ENCODE measurements at places on chromosomes 3 and 15.

GRCh38 chr15:64864068-64864467, 22.4 kb downstream of the PLEKHO2 start:
- H3K4me1 ChIP-seq = peaks cover 33% of the 10 kb centered on the region
- H3K27ac ChIP-seq = peak overlapping the region; percentile 71
- no peaks in the 10 kb centered on the region for H3K27me3 ChIP-seq
- peaks cover 73% of the 10 kb centered on the region for H3K36me3 ChIP-seq
- H3K4me3 ChIP-seq = no peak overlapping the region
- no peak for DNase-seq

DNA sequence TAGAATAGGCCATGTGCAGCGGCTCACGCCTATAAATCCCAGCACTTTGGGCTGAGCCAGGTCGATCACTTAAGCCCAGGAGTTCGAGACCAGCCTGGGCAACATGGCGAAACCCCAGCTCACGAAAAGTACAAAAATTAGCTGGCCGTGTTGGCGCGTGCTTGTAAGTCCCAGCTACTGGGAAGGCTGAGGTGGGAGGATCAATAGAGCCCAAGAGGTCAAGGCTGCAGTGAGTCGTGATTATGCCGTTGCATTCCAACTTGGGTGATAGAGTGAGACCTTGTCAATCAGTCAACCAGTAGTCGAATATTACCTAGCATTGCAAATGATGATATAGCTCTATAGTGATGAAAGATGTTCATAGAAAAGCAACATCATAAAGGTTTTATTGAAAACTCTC, 51.9 kb downstream of the USP8 start:
- H3K36me3 ChIP-seq = peaks cover 72% of the 10 kb centered on the region
- no peak overlapping the region for H3K27ac ChIP-seq
- DNase-seq = no peak

DNA sequence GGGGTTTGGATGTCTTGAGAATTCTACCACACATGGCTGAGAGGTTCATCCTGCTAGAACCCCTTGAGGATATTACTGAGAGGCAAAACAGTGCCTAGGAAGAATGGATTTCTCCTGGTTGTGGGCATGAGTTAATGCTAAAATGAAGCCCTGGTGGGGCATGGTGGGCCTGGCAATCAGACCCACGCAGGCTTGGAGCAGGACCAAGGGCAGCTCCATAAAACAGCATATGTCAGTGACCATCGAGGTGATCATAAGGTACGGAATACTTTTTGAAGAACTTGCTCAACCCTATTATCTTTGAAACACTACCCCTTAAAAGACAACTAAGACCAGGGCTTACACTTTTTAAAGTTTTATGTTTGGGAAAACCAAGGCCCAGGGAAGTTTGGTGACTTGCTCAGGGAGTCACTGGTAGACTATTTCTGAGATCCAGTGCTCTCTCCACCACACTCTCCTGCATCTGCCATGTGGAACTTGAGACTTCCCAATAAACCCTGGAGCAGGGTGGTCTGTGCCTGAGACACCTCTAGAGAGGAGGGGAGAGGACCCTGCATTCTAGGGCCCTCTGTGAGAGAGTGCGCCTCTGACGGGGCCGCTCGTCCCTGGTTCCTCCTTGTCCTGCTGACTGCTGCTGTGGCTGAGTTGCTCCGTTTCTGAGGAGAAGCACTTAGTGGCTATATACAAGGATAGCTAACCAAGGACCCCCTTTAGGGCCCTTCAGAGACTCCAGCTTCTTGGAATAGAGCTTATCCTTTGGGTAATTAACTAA, 28.0 kb upstream of the TIMP4 start:
- no peaks in the 10 kb centered on the region for H3K27me3 ChIP-seq
- no peak for DNase-seq
- peaks cover 17% of the 10 kb centered on the region for H3K4me1 ChIP-seq

DNA sequence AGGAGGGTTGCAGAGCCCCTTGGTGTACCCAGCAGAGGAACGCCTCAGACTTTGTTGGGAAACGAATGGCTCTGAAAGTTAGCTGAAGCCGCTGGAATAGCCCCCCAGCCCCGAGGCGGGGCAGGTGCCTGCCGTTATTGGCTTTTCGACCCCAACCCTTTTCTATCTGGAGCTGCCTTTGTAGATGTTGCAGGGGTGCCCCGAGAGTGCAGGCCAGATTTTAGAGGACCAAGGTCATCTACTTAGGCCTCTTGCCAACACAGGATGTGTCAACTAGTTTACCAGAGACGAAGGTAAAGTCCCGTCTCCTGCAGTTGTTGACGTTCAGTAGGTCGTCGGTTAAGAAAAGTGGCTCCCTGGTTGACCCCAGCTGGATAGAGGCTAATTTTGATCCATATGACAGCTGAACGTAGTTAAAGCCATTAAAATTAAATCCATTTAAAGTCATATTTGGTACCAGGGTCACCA, 579 bp upstream of the UBE3A start:
- no peak for DNase-seq
- peak overlapping the region; percentile 87 for H3K27ac ChIP-seq
- H3K36me3 ChIP-seq = peaks cover 10% of the 10 kb centered on the region
- H3K4me3 ChIP-seq = peak overlapping the region; percentile 88
- H3K27me3 ChIP-seq = no peaks in the 10 kb centered on the region

DNA sequence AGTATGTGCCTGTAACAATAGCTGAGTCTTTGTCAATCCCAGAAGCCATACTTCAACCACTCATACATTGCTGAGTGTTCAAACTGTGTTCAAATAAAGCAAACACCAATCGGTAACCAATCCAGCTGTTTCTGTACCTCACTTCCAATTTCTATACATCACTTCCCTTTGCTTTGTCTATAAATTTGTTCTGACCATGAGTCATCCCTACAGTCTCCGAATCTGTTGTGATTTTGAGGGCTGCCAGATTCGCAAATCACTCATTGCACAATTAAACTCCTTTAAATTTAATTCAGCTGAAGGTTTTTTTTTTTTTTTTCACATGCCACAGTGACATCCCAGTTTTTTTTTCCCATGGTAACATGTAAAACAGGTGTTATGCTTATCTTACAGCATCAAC, 870.3 kb downstream of the NAALADL2 start:
- H3K4me1 ChIP-seq = no peaks in the 10 kb centered on the region
- no peak for DNase-seq
- H3K27me3 ChIP-seq = no peaks in the 10 kb centered on the region
- H3K36me3 ChIP-seq = no peaks in the 10 kb centered on the region
- H3K4me3 ChIP-seq = no peak overlapping the region

- H3K27me3 ChIP-seq = no peaks in the 10 kb centered on the region
- H3K4me1 ChIP-seq = peaks cover 3% of the 10 kb centered on the region
- no peak overlapping the region for H3K4me3 ChIP-seq
These were observed 36.6 kb upstream of the SH3GL3 start for GRCh38 chr15:83410532-83410931.

GRCh38 chr3:186102687-186103086, 6.2 kb downstream of the ETV5 start:
- peaks cover 22% of the 10 kb centered on the region for H3K27me3 ChIP-seq
- H3K27ac ChIP-seq = no peak overlapping the region
- DNase-seq = no peak
- H3K36me3 ChIP-seq = no peaks in the 10 kb centered on the region

- no peaks in the 10 kb centered on the region for H3K36me3 ChIP-seq
- H3K4me3 ChIP-seq = no peak overlapping the region
- no peak overlapping the region for H3K27ac ChIP-seq
- H3K4me1 ChIP-seq = no peaks in the 10 kb centered on the region
These were observed 124.1 kb downstream of the GADL1 start for GRCh38 chr3:30770387-30770786.

DNA sequence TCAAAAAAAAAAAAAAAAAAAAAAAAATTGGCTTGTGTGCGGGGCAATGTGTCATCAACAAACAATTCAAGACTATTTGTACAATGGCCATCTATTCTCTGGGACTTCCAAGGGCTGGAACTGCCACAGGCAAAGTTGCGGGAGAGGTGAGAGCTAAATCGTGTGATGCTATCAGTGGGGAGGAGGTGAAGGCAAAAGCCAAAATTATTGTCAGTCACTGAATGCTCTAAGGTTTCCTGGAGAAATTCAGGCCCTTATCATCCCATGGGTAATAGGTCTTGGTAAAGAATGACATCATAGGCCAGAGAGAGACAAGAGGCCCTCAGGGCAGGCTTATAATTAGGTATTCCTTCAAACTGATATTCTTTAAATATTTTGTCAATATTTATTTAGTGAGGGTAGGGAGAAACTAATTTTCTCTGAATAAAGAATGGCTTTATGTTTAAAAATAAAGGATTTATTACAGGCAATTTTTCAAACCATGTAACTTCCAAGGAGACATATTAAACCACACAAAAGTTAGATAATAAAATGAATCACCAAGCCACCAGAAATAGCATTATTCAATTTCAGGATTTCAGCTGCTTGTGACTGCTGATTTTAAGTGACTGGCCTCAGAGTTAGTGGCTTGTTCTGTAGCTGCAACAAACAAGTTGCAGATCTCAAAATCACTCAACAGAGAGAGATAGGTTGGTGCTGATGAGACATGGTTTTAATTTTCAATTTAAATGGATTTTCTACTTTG, 226.3 kb upstream of the MRPL3 start:
- no peaks in the 10 kb centered on the region for H3K27me3 ChIP-seq
- H3K4me1 ChIP-seq = no peaks in the 10 kb centered on the region
- H3K4me3 ChIP-seq = no peak overlapping the region
- H3K36me3 ChIP-seq = no peaks in the 10 kb centered on the region

- H3K27ac ChIP-seq = no peak overlapping the region
- peaks cover 15% of the 10 kb centered on the region for H3K27me3 ChIP-seq
- no peak for DNase-seq
- H3K36me3 ChIP-seq = no peaks in the 10 kb centered on the region
These were observed 41.6 kb downstream of the CPA3 start for GRCh38 chr3:148906667-148907066.

DNA sequence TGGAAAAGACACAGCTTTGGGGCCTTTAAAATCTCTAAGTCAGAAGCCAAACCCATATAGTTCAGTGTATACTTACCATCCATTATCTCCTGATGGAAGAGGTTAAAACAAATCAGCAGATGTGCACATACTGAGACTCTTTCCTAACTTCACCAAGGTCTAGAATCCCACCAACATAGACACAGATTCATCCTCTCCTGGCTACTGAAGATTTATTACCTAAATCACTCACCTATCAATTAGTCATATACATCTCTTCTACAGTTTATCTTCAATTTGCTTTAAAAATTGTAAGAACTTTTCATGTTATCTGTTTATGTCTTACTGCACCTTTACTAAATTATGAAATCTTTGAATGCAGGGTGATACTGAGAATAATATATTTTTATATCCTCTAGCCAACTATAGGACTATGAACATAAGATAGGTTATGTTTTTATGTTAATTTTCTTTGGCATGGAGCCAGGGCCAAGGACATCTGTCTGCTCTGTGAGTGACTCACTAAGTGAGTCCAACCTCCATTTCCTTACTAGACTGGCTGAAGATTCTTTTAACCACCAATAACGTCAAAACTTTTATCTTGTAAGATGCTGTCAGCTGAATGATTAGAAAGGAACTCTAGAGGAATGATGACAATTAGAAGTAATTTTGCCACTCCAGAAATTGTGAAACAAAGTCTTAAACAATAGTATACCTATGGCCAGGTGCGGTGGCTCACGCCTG, 397.6 kb downstream of the FOXP1 start:
- H3K36me3 ChIP-seq = peaks cover 45% of the 10 kb centered on the region
- H3K27ac ChIP-seq = peak overlapping the region; percentile 28
- H3K4me1 ChIP-seq = peaks cover 57% of the 10 kb centered on the region
- DNase-seq = no peak

DNA sequence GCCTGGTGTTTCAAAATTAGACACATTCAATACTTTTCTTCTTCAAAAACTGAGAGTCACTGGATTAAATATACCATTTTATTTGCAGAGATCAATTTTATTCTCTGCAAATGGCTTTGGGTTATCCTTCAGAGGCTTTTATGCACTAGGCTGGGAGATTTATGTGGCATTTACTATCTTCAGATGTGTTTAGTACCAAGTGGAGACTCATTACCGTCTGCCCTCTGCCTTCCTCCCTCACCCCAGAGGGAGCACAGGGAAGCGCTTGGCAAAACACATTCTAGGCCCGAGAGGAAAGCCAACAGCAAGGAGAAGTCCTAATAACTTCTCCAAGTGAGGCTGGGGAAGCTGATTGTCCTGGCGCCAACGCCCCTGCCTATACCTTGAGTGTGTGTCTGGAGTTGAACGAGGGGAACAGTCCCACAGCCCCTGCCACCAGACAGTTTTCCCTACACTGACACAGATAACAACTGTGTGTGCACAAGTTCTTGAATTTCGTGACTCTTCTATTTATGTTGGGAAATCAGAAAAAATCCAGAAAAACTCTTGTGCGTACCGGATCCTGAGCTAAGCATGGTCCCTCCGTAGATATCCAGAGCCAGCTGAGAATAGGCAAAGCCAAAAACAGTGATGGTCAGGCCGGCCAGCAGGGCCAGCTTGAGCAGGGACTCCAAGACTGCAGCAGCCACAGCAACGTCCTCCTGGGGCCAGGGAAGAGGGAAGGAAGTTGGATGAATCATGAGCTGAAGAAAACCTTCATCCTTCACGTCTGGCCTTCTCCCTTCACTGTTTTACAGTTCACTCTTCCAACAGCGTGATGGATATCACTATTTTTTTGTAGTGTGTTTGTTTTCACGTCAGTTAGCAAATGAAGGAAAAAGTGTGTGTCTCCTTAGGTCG, 26.6 kb downstream of the RFT1 start:
- H3K4me1 ChIP-seq = peaks cover 10% of the 10 kb centered on the region
- H3K36me3 ChIP-seq = peaks cover 75% of the 10 kb centered on the region
- H3K27ac ChIP-seq = no peak overlapping the region

- DNase-seq = no peak
- H3K27me3 ChIP-seq = no peaks in the 10 kb centered on the region
- no peak overlapping the region for H3K4me3 ChIP-seq
- H3K4me1 ChIP-seq = peaks cover 56% of the 10 kb centered on the region
These were observed 10.1 kb upstream of the P2RY12 start for GRCh38 chr3:151394611-151395010.

- H3K4me1 ChIP-seq = peaks cover 6% of the 10 kb centered on the region
- H3K27me3 ChIP-seq = peaks cover 4% of the 10 kb centered on the region
- no peak overlapping the region for H3K27ac ChIP-seq
- no peak for DNase-seq
- no peak overlapping the region for H3K4me3 ChIP-seq
- H3K36me3 ChIP-seq = no peaks in the 10 kb centered on the region
These were observed 132.7 kb downstream of the CD47 start for GRCh38 chr3:107958146-107958545.

- peaks cover 61% of the 10 kb centered on the region for H3K4me1 ChIP-seq
- no peak overlapping the region for H3K27ac ChIP-seq
- H3K36me3 ChIP-seq = peaks cover 15% of the 10 kb centered on the region
- no peak for DNase-seq
- no peaks in the 10 kb centered on the region for H3K27me3 ChIP-seq
These were observed 26.2 kb downstream of the TMOD3 start for GRCh38 chr15:51855612-51856011.

GRCh38 chr3:126968391-126969390, 14.2 kb upstream of the PLXNA1 start:
- DNase-seq = no peak
- no peak overlapping the region for H3K27ac ChIP-seq
- no peaks in the 10 kb centered on the region for H3K36me3 ChIP-seq
- H3K4me1 ChIP-seq = peaks cover 15% of the 10 kb centered on the region
- peaks cover 16% of the 10 kb centered on the region for H3K27me3 ChIP-seq

Data from activated B cell treated with CpG ODN at 0.5 μM for 24 hours (primary cell).